ENCODE measurements at places on chromosomes 5 and 9.

GRCh38 chr5:73909474-73909873 is 283.5 kb downstream of the ARHGEF28 start:
- no peak for DNase-seq

DNA sequence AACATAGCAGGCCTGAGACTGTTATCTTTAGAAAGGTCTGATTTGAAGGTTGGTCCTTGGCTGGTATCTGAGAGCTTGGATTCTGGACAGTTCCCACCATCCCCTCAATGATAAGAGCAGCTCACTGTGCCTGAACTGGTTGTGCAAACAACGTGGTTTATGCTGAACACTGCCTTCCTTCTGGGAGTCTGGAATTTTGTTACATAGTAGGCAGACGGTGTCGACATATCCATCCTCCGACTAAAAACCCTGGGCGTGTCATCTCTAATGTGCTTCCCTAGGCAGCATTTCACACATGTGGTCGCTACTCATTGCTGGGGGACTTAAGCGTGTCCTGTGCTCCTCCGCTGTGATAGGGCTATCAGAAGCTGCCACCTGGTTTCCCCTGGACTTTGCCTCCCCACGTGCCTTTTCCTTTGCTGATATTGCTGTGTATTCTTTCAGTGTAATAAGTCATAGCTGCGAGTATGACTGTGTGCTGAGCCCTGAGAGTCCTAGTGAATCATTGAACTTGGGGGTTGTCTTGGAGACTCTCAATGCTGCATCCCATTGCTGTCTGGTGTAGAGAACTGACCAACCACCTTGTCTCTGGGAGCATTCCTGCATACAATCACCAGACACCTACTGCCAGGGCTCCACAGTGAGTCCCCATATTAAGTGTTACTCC is 119.1 kb upstream of the TBC1D2 start:
- no peak for DNase-seq

DNA sequence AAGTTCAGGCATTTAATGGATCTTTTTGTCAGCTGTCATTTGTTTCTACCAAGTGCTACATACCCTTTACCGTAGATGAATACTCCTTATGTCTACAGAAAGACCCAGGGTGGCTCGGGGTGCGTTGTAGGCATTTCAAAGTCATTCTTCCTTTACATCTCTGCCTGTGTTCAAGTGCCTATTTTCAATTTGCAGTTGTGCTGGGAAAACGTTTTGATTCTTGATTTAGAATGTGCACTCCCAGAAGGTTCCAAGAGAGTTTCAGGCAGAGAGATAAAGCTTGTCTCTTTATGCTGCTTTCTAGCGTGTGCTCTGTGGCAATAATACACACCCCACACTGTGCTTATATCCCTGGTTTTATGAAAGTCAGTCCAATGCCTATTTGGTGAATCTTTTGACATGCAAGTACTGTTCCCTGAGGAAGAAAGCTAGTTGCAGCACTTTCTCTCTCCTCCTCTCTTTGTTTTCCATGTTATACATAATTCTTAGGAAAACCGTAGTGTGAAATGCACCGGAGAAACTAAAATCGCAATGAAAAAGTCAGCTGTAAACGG is 828.1 kb upstream of the ZNF608 start:
- DNase-seq: no peak

DNA sequence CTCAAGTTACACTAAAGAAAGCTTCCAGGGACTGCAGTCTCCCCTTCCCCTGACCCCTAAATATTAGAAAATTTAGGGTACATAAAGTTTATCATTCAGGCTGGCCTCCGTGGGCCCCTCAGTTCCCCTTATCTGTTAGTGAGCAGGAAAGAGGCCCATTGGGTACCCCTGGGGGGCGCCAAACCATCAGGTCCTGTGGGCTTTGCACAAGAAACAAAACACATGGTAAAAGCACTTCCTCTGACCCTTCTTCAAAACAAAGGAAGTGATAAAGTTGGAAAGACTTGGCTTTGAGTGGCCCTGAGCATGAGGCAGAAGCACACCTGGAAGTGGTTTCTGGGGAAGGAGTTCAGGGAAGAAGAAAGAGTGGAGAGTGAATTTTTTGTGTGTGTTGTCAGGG is 213.0 kb downstream of the SMARCA2 start:
- DNase-seq: peak; percentile 30

DNA sequence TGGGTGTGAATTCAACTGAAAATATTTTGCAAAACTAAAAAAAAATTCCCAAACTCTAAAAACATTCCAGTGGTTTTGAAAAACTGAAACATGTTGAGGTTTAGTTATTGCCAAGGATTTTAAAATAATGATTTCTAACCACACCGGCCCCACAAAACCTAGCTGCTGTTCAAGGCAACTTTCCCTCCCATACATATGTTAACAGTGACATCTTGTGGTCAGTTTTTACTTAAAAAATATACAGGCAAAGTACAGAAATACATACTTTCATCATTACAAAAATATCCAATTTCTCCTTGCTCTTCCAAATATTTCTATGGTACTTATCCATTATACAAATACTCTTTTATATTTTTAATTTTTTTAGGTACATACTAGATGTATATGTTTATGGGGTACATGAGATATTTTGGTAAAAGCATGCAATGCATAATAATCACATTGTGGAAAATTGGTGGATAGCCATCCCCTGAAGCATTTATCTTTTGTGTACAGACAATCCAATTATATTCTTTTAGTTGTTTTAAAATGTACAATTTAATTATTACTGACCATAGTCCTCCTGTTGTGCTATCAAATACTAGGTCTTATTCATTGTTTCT is 34.4 kb upstream of the MRPS30 start:
- DNase-seq: no peak

GRCh38 chr5:43358726-43359125 is 45.5 kb upstream of the HMGCS1 start:
- no peak for DNase-seq

GRCh38 chr9:95101326-95101725 is 216.2 kb downstream of the FANCC start:
- no peak for DNase-seq

DNA sequence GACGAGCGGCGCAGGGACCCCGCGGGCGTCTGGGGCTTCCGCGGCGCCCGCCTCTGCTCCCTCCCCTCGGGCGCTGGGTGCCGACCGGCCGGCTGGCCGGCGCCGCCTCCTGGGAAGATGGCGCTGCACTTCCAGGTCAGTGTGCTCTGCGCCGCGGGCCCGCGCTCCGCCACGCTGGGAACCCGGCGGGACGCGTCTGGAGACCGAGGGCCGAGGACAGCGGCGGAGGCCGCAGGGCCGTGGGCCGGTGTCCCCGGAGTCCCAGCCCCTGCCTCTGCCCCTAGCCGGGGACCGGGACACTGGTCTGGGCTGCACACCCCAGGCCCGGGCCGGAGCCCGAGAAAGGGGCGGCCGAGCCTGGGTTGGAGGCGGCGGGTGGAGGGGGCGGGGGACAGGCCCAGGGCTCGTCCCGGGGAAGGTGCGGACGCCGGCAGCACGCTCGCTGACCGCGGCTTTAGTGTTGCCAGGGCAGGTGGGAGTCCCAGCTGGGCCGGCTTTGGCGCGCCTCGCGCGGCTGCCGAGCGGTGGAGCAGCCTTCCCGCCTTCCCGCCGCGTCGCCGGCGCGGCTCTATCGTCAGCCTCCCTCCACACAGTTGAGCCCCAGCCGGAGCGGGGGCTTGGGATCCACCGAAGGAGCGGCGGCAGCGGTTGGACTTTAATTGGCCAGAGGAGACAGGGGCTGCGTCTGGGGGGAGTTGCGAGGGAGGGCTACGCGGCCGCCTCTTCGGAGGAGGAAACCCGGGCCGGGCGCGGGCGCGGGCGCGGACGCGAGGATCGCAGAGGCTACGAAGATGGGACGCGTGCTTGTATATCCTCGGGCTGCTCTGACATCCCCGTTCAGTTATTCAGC is at the start of gene RANBP17:
Gene RANBP17 (plus strand): TSS at position 102 of the 850 bp plus-strand sequence.
- peak; percentile 3 for DNase-seq

DNA sequence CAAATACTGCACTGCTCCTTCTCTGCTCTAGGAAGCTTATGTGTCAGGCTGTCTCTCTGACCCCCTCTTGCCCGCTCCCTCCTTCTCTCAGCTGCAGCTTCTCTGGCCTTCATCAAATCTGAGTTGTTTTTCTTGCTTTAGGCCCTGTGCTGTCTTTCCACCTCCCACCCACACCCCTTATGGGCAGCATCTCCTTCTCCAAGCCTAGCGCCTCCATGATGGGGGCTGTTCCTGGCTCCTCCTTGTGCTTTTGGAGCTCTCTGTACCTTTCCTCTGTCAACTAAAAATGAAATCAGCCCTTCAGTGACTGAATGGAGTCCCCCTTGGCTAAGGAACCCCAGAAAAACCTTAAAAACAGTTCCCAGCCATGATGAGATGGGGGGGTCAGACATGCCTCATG is 6.6 kb upstream of the CFAP157 start:
- DNase-seq: no peak

- DNase-seq: no peak
Measured at GRCh38 chr5:110463106-110463505, 263.4 kb downstream of the TMEM232 start.

DNA sequence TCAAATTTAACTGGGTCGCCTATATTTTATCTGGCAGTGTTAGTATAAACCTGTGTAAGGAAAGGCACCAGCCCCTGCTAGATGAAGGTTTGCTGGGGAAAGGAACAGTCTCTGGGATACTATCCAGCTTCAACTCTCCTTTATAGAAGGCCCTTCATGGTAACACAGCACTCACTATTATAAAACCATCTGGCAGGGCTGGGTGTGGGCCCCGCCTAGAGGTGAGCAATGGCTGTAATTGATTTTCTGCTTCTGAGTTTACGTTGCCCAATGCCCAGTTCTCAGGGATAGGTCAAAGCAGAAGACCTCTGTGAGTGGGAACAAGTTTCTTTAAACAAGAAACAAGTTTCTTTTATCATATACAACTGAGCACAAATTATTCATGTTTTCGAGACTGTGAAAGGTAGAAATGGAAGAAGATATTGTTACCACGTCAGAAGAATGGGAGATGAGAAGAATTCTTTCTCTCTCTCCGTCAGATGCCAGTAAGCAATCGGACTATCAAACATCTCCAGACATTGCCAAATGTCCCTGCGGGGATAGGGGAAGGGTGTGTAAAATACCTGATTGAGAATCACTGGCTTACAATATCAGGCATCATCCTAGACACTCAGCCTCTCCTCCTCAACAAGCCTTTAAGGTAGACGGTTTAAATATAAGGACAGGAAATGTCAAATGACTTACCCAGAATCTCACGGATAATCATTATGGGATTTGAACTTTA is 205.9 kb downstream of the PDZD2 start:
- DNase-seq: no peak

GRCh38 chr9:5941214-5941613 is 50.5 kb downstream of the MLANA start:
- no peak for DNase-seq

GRCh38 chr5:61344187-61344944 is 12.3 kb downstream of the ZSWIM6 start:
- DNase-seq: no peak

GRCh38 chr9:121944711-121945191 is 148.4 kb downstream of the TTLL11 start:
- DNase-seq: no peak

DNA sequence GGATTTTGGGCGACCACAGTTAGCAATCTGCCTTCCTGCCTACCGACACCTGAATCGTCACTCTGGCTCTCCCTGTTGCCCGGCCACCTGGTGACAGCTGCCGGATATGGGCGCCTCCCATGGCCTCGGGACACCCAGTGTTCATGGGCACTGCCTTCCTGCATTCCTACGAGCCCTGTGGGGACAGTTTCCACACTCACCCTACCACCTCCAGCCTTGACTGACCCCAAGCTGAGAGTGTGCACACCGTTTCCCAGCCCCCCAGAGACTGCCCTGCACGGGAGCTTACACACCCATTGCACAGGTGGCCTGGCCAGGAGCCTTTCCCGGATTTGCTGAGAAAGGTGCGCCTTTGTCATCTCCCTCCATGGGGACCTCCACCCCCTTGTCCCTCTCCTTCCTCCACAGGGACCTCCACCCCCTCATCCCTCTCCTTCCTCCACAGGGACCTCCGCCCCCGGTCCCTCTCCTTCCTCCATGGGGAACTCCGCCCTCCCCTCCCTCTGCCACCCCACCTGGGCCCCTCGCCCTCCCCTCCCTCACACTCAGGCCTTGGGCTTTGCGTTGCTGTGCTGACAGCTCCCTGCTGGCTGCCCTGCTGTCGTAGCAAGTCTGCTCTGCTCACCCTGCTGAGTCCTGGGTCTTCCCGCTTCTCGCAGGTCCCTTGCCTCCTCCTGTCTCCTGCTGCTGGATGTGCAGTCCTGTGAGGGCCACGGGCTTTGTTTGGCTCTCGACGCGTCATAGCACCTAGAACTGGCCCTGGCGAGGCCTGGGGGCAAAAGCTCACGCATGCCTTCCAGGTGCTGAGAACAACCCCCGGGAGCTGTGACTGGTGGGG is 48.4 kb downstream of the MRPL36 start:
- DNase-seq: no peak

DNA sequence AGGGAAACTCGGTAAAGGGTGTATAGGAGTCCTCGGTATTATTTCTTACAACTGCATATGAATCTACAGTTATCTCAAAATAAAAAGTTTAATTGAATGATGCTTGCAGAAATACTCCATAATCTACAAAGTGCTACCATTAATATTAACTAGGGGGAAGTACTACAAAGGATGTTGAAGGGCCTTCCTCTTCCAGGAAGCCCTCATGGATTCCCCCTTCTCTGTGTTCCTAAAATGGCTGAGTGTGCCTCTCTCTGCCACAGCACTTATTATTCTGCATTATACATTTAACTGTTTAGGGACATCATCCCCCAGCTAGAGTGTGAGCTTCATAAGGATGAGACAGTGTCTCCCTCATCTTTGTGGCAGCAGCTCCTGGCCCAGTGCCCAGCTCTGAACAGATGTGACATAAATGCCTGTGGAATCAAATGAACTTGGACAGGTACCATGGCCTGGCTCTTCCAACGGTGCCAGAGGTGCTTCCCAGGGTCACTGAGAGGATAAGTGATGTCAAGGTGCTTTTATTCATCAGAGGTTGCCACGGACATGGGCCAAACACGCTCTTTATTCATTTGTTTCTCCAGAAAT is 99.5 kb downstream of the PAX5 start:
- no peak for DNase-seq

GRCh38 chr9:136950656-136951276 is 1.3 kb upstream of the LCN12 start:
- no peak for DNase-seq

- DNase-seq: peak; percentile 8
Measured at GRCh38 chr9:38687389-38687842, 32.5 kb downstream of the FAM240B start.

GRCh38 chr9:135220601-135221575 is 133.4 kb downstream of the OLFM1 start:
- DNase-seq: no peak

DNA sequence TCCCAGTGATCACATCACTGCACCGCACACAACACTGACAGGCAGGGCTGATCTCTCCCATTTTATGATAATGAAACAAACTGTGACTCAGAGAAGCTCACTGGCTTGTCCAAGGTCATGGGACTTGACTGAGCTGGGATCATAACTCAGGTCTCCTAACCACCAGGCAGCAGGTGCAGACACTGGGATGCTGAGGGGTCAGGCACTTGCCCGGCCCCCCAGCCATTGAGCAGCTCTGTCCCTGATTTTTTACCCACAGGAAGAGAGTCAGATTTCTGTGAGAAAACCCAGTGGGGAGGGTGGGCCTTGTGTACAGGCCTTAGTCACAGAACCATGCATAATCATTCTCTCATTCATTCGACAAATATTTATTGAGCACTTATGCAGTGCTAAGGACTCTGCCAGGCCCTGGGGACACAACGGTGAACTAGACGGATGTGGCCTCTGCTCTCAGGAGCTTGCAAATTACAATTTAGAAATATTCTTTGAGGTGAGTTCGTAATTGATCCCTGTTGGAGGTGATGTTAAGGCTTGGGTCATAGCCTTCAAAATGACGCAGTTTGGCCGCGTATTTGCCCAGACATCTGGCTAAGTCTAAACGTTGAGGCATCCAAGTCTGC is 54.5 kb upstream of the TGFBR1 start:
- no peak for DNase-seq

All from activated naive CD8-positive, alpha-beta T cell treated with anti-CD3 and anti-CD28 coated beads, Interleukin-2, amount 50 U/mL, for 24 hours (primary cell).